Neural progenitor cell (in vitro differentiated cells): ENCODE measurements at places on chromosomes 3 and 15.

DNA sequence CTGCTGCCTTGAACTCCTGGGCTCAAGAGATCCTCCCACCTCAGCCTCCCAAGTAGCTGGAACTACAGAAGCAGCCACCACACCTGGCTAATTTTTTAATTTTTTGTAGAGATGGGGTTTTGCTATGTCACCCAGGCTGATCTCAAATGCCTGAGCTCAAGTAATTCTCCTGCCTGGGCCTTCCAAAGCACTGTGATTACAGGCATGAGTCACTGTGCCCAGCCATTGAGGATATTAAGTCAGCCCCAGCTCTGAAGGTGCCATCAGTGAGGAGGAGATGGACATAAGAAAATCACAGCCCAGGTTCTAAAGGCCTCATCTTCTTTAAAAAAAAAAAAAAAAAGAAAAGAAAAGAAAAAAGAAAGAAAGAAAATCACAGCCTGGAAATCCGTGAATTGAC, 26.6 kb upstream of the PSTPIP1 start:
- no peak for DNase-seq

DNA sequence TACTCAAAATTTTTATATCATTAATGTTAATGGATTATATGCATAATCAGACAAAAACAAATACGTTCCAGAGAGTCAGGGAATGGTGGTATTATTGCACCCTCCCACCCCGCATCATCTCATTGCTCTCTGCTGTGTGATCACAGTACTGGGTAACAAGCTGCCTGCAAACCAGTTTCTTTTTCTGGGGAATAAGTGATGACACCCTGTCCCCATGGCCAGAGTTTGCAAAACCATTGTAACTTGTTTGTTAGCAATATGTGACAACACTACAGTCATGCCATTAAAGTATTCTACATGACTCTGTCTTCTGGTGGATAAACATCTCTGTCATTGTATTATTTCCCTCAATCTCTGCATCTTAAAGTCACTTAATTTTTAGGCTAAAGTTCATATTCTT, 39.5 kb downstream of the ZBTB38 start:
- DNase-seq: no peak

- no peak for DNase-seq
Observed at GRCh38 chr3:93969443-93969842, 4.3 kb downstream of the PROS1 start.

DNA sequence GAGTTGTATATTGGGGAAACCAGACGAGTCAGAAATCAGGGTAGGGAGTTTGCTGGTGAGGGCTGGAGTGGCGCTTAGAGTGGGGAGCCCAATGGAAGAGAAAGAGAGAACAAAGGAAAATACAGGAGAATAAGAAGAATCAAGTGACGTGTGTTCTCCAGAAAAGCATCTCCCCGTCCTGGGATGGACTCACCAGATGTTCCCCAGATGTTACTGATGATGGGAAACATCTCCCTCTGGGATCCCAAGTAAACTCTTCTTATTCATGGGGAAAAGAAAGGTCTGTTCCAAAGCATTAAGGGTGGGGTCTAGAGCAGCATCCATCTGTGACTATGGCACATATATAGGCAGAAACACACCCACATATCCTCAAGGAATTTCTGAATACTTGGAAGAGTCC, 3.0 kb upstream of the CSRNP1 start:
- no peak for DNase-seq

DNA sequence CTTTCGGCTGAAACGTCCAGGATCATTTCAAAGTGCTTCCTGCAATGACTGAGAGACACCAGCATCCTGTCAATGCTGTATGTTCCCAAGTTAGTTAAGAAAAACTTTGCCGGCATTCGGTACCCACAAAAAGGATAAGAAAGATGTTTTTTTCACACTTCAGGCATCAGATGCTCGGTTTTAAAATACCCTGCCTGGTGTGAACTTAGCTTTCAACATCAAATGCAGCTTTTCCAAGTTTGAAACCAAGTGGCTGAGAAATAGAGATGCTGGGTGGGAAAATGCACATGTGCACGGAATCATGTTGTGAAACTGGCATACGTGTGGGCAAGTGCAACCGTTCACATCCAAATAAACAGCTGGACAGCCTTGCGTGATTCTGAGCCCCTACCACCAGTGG, 254.9 kb upstream of the IGF1R start:
- DNase-seq: no peak

DNA sequence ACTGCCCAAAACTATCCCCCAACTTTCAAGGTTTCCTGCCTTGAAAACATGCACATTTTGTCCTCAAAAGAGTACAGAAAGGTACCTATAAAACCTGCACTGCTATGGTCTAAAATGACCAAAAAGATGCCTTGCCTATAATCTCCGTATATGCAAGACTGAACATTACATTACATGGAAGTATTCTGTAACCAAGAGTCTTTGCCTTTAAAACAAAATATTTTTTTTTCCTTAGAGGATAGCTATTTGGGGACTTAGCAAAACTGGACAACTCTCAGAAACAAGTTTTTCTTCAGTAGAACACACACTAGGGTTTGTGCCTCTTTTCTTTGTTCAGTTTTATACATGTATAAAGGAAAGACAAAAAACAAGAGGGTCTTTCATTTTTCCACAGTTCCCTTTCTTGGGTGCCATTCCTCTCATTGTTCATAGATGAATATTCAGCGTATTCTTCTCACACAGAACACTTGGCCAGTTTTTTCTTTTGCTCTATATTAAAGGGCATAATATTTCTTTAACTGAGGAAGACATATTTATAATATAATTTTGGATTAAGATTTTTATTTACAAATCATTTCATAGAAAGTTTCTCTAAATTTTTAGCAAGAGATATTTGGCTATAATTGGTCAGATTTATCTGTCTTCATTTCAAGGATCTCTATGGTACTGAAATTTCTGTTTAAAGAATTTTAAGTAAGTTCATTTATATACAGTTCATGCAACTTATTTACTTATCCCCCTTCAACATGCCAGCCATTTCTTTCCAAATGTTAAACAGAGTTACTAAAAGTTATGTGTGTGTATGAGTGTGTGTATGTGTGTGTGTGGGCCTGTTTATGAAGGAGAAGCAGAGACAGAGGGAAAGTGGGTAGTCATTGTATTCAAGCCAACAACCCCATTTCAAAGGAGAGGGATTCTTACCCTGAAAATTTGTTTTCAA, 142.6 kb downstream of the ZBTB20 start:
- no peak for DNase-seq

GRCh38 chr15:65223996-65224395, 12.7 kb upstream of the CILP start:
- DNase-seq: no peak

GRCh38 chr15:80659375-80659774, 35.7 kb upstream of the ABHD17C start:
- DNase-seq: peak; percentile 10

GRCh38 chr3:94256888-94257813, 194.3 kb downstream of the NSUN3 start:
- no peak for DNase-seq

- no peak for DNase-seq
Observed at GRCh38 chr3:69500604-69501003, 114.7 kb upstream of the FRMD4B start.
